Thyroid gland (tissue), 4 donors: ENCODE measurements at places on chromosomes 1 and 21. TPM values are rescaled to one million over a fixed set of nuclear protein-coding genes. Genes with fewer than 3 reads are reported as not detected.

DNA sequence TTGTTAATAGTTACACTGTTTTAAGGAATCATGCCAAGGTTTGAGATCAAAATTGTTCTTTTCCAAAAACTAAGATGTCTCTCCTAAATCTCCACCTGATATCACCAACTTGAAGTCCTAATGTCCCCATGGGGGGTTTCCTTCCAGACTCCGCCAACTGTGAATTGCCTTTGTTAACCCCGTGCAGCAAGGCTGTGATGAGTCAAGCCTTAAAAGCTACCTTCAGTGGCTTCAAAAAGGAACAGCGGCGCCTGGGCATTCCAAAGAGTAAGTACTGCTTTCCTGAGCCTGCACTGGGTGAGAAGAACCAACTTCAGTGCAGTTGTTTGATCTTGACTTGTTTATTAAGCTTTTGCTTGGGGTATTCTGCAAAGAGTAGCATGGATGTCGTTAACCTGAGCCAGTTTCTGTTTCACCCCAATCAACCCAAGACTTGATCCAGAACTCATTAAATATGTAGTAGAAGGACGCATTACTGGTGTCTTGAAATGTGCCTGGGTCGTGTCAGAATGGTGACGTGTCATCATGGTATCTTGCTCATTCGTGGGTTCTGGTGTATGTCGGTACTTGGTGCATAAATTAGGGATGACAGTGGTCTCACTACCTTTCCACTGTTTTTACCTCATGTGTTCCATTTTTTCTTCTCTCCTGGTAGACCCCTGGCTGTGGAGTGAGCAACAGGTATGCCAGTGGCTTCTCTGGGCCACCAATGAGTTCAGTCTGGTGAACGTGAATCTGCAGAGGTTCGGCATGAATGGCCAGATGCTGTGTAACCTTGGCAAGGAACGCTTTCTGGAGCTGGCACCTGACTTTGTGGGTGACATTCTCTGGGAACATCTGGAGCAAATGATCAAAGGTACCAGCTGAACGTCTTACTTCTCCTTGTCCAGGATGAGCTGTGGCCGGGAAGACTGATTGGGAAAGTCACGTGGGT lies 8.7 kb downstream of the ETS2 start:
- no peak for DNase-seq

DNA sequence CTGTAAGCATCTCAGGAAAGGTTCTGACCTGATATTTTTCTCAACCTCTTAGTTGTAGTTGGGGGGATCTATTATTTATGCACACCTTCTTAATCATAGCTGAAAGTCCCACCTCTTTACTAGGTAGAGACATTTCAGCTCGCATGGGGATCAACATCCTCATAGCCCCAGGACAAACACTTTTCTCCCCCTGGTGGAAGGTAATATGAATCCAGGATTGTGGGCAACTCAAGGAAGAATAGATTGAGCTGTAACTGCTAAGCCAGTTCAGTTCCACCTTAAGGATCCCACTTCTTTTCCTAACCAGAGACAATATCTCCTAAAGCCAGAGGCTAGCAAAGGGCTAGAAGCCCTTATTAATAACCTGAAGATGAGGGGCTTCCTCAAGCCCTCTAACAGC lies 25.4 kb upstream of the SMYD3 start:
- no peak for DNase-seq

OR6K6 gene
- total RNA-seq: not detected

C2CD2 gene
- 17.3 TPM for total RNA-seq

- DNase-seq: no peak
Measured at GRCh38 chr1:222234351-222234750, 313.6 kb downstream of the HHIPL2 start.

KRTAP11-1 gene
- total RNA-seq: not detected

DNA sequence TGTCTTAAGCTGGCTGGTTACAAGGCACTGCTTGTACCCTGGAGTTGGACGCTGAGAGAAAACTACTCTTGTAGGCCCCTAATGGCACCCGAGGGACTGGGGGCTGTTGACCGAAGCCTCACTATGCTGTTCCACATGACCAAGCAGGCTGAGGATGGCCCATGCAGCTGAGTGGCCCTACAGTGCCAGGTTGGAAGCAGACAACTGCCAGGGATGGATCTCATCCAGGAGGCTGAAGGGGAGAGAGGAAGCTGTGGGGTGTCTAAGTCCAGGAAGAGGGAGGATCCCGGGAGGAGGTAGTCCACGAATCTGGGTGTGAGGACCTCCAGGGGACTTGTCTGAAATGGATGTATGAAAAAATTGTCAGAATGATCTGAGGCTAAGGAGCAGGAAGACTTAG lies 45.8 kb downstream of the FOXD2 start:
- DNase-seq: no peak
